ENCODE measurements at places on chromosomes 5 and 9.

GRCh38 chr9:3721096-3721495 lies 195.3 kb upstream of the RFX3 start:
- no peak for DNase-seq

- no peak for DNase-seq
Observed at GRCh38 chr5:166377756-166378155, 1913.7 kb upstream of the WWC1 start.

GRCh38 chr9:13896922-13897835 lies 416.8 kb downstream of the NFIB start:
- no peak for DNase-seq

DNA sequence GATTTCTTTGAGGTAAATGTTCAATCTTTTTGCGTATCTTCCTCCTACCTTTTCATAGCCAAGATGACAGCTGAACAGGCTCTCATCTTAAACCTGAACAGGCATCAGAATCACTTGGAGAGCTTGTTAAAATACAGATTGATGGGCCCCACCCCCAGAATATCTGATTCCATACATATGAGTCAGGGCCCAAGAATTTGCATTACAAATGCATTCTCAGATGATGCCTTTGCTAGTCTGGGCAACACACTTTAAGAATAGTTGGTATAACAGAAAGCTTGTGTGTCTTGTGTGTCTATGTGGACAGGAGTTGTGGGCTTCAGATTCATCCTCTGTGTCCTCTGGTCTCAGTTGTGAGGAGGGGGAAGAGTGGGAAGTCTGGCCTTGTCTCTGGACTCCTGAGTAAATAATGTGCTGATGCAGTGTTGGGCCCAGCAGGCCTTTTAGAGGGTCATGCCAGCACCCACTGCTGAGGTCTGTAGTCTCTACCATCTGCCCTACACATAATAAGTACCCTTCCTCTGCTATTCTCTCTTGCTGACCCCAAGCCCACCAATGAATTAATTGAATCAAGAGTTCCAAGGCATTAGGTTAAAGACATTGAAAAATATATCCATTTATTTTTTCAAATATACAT lies 43.1 kb downstream of the PTCD2 start:
- no peak for DNase-seq

GRCh38 chr5:64637837-64638443 lies 52.4 kb upstream of the SHISAL2B start:
- DNase-seq, result no peak

- no peak for DNase-seq
Observed at GRCh38 chr5:146797658-146798057, 80.9 kb downstream of the PPP2R2B start.

GRCh38 chr9:93815135-93815534 lies 140.0 kb downstream of the BARX1 start:
- DNase-seq, result no peak

GRCh38 chr9:94952565-94953373 lies 226.3 kb downstream of the AOPEP start:
- DNase-seq, result peak; percentile 3

Measured in T-cell (primary cell).